ENCODE measurements at places on chromosomes 4 and X. TPM values are rescaled to one million over a fixed set of nuclear protein-coding genes. Genes with fewer than 3 reads are reported as not detected.

GATA1 gene
- not detected for total RNA-seq

GLOD5 gene
- total RNA-seq, result not detected

PRRG3 gene
- total RNA-seq, result 0.47 TPM

BEND4 gene
- not detected for total RNA-seq

TRIM2 gene
- 132 TPM for total RNA-seq

Data from bronchial smooth muscle cell (primary cell).